T-helper 2 cell (primary cell): ENCODE measurements at places on chromosomes 3 and 15.

DNA sequence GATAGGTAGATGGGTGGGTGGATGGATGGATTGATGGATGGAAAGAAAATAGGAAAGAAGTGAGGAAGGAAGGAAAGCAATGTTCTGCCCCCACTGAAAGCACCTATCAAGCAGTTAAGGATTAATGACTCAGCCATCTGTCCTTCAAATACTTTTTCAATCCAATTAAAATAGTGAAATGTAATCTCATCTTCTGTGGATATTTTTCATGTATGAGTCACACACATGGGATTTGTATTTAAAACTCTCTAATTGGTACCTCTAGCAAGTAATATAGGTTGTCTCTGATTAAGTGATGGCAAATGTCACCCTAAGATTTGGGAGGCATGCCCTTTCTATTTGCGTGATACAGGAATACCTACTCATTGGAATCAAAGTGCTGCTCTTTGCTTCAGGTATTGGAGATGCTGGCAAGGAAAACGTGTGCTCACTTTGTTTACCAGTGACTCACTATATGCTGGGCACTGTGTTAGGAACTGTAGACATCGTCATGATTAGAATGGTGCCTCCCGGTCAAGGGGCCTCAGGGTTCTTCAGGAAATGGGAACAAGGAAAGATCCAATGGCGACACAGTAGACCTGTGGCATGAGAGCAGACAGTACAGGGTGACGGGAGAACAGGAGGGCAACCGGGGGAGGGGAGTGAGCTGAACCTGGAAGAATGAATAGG lies 230.1 kb downstream of the CLSTN2 start:
- DNase-seq = no peak

GRCh38 chr3:71652781-71653413 lies 69.4 kb upstream of the FOXP1 start:
- no peak for DNase-seq

- no peak for DNase-seq
These were observed 222.3 kb upstream of the CDIN1 start for GRCh38 chr15:36356978-36357601.

- DNase-seq = no peak
These were observed 111.2 kb upstream of the KLHL25 start for GRCh38 chr15:85905751-85906450.
